HCT116 (cell line): ENCODE measurements at places on chromosomes 16 and 17. TPM values are rescaled to one million over a fixed set of nuclear protein-coding genes. Genes with fewer than 3 reads are reported as not detected.

- H3K4me1 ChIP-seq, result peaks cover 11% of the 10 kb centered on the region; the same call in 1 of the 2 replicates
- no peak for DNase-seq
- H3K36me3 ChIP-seq, result peaks cover 26% of the 10 kb centered on the region
- H3K27ac ChIP-seq, result 0 out of 2 replicates have a peak overlapping the region, but pooled peaks have one; percentile 18
- no peaks in the 10 kb centered on the region for H3K27me3 ChIP-seq
- H3K4me3 ChIP-seq, result no peak overlapping the region
Measured at GRCh38 chr16:30777591-30778297, 9.3 kb downstream of the ZNF629 start.

C1QL1 gene
- total RNA-seq, result 3.5 TPM

IGF2BP1 gene
- 0.91 TPM for total RNA-seq

GRCh38 chr16:23432176-23433128 is 20.5 kb downstream of the COG7 start:
- peaks cover 14% of the 10 kb centered on the region; the same call in 1 of the 2 replicates for H3K36me3 ChIP-seq
- no peaks in the 10 kb centered on the region for H3K4me1 ChIP-seq
- no peak overlapping the region for H3K27ac ChIP-seq

DNA sequence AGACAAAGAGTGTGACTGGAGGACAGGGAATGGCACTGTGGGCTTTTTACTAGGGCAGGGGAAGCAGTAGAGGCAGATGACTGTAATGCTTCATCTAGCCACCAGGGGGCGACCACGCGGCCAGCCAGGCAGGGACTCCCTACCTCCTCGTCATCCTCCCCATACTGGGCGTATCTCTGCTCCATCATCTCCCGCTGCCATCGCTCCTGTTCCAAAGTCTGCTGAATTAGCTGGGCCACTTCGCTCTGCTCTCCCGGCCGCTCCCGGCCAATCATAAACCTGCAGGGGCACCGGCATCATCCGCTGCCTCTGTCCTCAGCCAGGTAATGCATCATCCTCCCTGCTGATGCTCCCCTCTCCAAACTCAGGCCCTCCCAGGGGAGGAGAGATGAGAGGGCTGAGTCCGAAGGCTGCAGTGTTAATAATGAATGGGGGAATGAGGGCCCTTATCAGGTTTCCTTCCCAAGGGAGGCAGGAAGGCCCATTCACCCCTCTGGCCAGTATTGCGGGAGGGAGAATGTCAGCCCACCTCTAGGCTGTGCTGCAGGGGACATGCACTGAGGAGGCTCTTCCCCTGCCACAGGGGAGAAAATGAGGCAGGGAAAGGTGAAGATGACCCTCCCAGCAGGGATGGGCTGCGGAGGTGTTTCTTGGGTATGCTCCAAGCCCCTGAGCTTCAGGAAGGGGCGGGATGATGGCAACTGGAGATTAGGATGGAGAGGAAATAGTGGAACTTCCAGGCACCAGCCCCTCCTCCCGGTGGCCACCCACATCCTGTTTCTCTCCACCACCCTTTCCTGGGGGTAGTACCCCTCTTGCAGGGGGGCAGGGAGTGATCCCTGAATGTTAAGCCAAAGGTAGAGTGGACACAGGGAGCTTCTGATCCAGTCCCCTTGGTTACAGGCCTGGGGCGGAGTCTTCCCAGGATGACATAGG is 10.3 kb upstream of the SAMD14 start:
- H3K27me3 ChIP-seq, result no peaks in the 10 kb centered on the region
- no peak overlapping the region for H3K4me3 ChIP-seq
- H3K27ac ChIP-seq, result peak overlapping the region; percentile 13; the same call in 1 of the 2 replicates
- no peaks in the 10 kb centered on the region for H3K4me1 ChIP-seq
- H3K36me3 ChIP-seq, result peaks cover 98% of the 10 kb centered on the region

- no peak overlapping the region for H3K4me3 ChIP-seq
- no peaks in the 10 kb centered on the region for H3K36me3 ChIP-seq
- H3K27me3 ChIP-seq, result no peaks in the 10 kb centered on the region
- H3K4me1 ChIP-seq, result no peaks in the 10 kb centered on the region
- no peak overlapping the region for H3K27ac ChIP-seq
Measured at GRCh38 chr16:56670620-56670934, 963 bp downstream of the MT1H start.

- H3K27me3 ChIP-seq, result no peaks in the 10 kb centered on the region
- no peaks in the 10 kb centered on the region for H3K36me3 ChIP-seq
- no peak overlapping the region for H3K4me3 ChIP-seq
- no peak for DNase-seq
- H3K4me1 ChIP-seq, result no peaks in the 10 kb centered on the region
Measured at GRCh38 chr16:12413393-12413792, 390.3 kb downstream of the CPPED1 start.

GRCh38 chr16:80608946-80609345 is 68.2 kb downstream of the DYNLRB2 start:
- no peak overlapping the region for H3K27ac ChIP-seq
- no peaks in the 10 kb centered on the region for H3K36me3 ChIP-seq
- H3K27me3 ChIP-seq, result no peaks in the 10 kb centered on the region
- DNase-seq, result no peak

DNA sequence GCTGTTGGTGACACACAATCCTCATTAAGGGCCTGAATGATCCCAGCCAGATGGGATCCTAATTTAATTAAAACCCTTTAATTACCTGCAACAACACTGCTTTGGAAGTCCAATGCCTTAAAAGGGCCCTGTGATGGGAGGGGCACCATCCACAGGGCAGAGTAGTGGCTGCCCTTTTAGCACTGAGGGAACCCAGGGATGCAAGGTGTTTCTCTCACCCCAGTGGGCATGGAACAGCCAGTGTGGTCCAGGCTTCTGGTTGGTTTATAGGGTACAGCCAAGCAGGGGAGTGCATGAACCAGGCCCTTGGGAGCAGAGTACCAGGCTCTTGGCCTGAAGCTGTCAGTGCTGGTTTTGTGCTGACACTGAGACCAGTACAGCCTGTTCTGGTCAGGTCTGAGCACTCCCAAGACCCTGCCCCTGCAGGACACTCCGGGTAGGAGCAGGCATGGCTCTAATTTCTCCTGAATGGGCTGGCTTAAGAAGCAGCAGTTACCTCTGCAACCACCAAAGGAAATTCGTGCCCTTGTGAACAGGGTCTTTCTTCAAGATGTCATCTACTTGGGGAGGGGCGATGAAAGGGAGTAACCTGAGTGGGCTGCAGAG is 9.9 kb downstream of the NXPH3 start:
- no peak overlapping the region for H3K27ac ChIP-seq
- H3K4me1 ChIP-seq, result no peaks in the 10 kb centered on the region
- H3K4me3 ChIP-seq, result no peak overlapping the region
- no peaks in the 10 kb centered on the region for H3K36me3 ChIP-seq
- DNase-seq, result no peak

DNA sequence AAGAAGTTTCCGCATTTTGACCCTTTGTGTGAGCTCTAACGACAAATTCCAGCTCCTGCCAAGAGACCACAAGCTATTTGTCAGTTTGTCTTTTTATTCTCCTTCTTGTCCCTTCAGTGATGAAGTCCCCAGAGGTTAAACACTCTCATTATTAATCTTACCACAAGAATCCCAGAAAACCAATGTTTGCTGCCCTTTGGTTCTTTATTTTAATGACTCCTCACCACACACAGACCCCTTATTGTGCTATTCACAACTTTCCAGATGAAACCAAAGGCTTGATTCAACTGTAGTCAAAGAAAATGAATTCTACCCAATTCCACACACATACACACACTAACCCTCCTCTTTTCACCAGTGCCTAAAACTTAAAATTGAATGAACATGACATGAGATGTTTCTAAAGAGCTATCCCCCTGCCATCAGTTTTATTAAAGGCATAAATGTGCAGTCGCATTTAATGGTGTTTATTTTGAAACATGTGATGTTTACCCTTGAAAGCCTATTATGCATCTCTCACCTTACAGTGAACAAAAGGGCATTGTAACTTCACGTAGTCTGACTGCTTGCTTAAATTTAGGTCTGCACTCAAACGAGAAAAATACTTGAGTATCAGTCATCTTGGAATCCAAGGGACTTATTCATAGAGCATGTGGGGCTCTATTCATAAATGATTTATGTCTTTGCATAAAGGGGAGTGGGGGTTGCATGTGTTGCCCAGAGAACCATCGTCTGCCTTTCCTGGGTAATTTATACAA is 44.1 kb downstream of the PCTP start:
- no peaks in the 10 kb centered on the region for H3K4me1 ChIP-seq
- DNase-seq, result no peak
- H3K27ac ChIP-seq, result no peak overlapping the region
- no peaks in the 10 kb centered on the region for H3K36me3 ChIP-seq

ALOX12 gene
- not detected for total RNA-seq

SRCIN1 gene
- 10.5 TPM for total RNA-seq

- peaks cover 47% of the 10 kb centered on the region for H3K4me1 ChIP-seq
- H3K36me3 ChIP-seq, result peaks cover 5% of the 10 kb centered on the region; the same call in 1 of the 2 replicates
- no peak overlapping the region for H3K27ac ChIP-seq
- no peak overlapping the region for H3K4me3 ChIP-seq
Measured at GRCh38 chr16:75106351-75107274, 10.0 kb downstream of the LDHD start.

DNA sequence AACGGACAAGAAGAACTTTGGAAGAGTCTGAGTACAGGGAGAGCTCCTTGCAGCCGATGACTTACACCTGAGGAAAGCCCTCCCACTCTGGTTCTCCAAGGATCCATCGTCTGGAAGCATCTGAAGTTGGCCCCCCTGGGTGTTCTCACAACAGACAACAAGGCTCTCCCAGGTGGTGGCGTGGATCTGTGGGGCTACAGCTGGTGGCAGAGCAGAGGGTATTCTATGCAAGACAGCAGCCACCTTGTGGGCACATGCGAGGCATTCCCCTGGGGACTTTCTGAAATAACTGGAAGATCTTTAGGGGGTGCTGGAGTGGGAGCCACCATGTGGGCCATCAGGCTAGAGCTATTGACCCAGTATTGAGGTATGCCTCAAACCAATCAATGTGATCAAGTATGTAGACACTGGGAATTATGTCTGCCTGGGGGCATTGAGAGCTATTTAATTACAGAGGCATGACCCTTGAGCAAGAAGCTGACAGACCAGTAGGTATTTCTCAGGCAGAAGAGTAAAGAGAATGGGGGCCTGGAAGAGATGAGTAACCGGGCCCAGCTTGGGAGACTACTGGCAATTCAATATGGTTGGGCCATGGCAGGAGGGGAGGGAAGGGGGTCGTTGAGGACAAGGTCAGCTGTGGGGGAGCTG is 6.9 kb upstream of the KRT19 start:
- H3K27ac ChIP-seq, result no peak overlapping the region
- DNase-seq, result no peak
- no peaks in the 10 kb centered on the region for H3K27me3 ChIP-seq
- H3K4me3 ChIP-seq, result no peak overlapping the region

DNA sequence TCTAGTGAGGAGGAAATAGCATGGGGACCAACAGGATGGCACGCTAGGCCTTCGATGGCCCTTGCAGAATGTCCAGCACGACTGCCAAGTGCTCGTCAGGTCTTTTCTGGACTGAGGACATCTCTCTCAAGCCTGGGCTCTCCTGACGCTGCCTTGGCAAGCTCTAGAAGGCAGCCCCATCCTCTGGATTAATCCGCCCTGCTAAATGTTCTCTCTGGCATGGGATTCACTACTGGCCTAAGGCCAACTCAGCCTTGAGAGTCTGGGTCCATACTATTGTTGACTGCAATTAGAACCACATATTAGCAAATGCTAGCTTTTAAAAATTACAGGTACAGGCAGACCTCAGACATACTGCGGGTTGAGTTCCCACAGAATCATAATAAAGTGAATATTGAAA is 2.5 kb upstream of the CEP295NL start:
- no peaks in the 10 kb centered on the region for H3K4me1 ChIP-seq
- no peaks in the 10 kb centered on the region for H3K27me3 ChIP-seq
- H3K4me3 ChIP-seq, result no peak overlapping the region
- no peak for DNase-seq
- no peak overlapping the region for H3K27ac ChIP-seq
